ENCODE measurements at places on chromosomes 12 and 14.

GRCh38 chr12:96020314-96021003 lies 14.9 kb downstream of the LTA4H start:
- no peak for DNase-seq

DNA sequence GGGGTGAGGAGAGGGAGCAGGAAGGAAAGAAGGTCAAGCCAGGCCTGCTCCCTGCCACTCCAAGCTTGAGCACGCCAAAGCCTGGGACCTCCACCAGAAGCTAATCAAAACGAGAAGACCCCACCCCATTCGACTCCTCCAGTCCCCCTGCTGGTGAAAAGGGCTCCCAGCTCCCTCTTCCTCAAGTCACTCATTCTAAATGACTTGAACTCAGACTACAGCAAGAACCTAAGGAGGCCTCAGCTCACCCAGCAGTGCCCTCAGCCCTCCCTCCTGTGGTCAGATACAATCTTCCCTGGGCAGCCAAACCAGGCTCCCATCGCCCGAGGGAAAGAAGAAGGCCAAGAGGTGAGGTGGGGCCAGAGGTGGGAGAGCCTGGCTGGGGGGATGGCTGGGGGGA lies 17.4 kb downstream of the HDAC7 start:
- no peak for DNase-seq

DNA sequence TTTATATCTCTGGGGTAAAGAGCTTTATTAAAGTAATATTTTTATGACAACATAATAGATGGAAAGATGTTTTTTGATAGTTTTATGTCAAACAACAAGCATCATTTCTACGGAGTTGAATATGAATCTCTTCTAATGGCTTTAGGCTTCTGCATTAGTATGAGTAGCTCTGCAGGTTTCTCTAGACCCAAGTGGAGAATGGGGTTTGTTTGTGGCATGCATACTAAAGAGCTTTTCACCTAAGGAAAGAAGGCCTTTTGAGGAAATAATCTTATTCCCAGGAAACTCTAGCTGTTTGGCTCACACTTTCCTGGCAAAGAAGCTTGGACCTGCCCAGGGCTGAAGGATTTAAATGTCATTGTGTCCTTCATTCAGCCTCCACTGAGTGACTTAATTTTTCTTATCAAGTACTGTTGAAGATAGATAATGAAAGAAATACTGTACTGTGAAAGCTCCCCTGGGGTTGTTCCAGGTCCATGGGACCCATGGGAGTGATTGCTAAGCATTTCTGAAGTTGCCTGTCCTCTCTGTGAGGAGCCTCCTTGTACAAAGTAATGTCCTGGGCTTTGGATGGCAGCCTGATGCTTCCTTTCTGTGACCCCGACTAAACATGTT lies 469.3 kb downstream of the LRIG3 start:
- no peak for DNase-seq

- DNase-seq: no peak
Observed at GRCh38 chr12:4301932-4302501, 19.0 kb upstream of the TIGAR start.

DNA sequence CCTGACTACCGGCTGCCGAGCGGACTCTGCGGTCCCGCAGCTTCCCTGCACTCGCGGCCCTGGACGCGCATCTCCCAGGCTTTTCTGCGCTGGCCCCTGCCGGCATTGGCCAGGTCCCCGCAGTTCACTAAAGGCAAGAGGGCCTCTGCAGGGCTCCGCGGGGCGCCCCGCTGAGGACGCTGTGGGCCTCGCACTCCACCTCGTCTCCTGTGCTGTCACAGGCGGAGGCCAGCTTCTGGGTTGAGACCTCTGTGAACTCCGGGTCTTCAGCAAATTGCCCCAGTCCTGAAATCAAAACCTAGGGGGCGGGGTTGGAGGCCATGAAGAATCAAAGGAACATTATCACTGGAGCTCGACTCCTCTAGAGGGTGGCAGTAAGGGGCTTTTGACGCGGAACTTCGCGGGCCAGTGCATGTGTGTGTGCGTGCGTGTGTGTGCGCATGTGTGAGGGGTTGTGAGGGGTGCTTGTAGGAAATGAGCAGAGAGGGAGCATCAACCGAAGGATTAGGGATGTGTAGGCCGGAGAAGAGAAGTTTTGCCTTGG lies 68.5 kb upstream of the CAPRIN2 start:
- peak; percentile 45 for DNase-seq

GRCh38 chr14:29521526-29522137 lies 406.0 kb downstream of the PRKD1 start:
- no peak for DNase-seq

GRCh38 chr12:54526812-54527630 lies 22.4 kb upstream of the PDE1B start:
- no peak for DNase-seq

DNA sequence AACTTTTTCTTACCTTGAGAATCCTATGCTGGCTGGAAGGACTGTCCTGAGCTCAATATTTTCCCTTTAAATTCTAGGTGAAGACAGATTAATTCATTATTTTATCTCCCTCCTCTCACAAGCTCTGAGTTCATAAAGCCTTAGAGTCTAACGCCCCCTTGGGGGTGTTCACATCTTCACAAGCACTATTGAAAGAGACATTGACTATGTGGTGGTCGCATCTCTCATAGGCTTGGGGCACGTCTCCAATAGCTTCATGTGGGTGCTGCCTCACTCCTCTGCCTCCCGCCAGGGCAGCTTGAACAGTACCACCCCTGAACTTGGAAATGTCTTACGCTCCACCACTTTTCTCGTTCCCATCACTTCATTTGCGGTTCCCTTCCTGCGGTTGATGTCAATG lies 106.2 kb downstream of the UNC79 start:
- no peak for DNase-seq

DNA sequence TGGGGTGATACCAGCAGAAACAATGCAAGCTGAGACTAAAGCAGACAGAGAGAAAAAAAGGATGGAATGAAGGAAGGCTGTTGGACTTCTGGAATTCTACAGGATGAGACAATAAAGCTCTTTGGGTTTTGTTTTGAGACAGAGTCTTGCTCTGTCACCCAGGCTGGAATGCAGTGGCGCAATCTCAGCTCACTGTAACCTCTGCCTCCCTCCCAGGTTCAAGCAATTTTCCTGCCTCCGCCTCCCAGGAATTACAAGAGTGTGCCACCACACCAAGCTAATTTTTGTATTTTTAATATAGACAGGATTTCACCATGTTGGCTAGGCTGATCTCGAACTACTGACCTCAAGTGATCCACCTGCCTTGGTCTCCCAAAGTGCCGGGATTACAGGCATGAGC lies 115.4 kb downstream of the EXOC5 start:
- no peak for DNase-seq

DNA sequence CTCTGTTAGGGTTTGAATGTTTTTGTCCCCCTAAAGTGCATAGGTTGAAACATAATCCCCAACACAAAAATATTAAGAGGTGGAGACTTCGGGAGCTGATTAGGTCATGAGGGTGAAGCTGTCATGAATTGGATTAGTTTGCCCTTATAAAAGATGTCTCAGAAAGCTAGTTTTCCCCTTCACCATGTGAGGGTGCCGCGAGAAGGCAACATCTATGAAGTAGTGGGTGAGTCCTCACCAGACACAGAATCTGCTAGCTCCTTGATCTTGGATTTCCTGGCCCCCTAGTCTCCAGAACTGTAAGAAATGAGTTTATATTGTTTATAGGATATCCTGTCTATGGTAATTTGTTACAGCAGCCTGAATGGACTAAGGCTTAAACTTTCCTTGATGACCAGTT lies 301.5 kb upstream of the ATP2B1 start:
- no peak for DNase-seq

GRCh38 chr14:73953731-73954130 lies 3.6 kb downstream of the COQ6 start:
- DNase-seq: no peak

DNA sequence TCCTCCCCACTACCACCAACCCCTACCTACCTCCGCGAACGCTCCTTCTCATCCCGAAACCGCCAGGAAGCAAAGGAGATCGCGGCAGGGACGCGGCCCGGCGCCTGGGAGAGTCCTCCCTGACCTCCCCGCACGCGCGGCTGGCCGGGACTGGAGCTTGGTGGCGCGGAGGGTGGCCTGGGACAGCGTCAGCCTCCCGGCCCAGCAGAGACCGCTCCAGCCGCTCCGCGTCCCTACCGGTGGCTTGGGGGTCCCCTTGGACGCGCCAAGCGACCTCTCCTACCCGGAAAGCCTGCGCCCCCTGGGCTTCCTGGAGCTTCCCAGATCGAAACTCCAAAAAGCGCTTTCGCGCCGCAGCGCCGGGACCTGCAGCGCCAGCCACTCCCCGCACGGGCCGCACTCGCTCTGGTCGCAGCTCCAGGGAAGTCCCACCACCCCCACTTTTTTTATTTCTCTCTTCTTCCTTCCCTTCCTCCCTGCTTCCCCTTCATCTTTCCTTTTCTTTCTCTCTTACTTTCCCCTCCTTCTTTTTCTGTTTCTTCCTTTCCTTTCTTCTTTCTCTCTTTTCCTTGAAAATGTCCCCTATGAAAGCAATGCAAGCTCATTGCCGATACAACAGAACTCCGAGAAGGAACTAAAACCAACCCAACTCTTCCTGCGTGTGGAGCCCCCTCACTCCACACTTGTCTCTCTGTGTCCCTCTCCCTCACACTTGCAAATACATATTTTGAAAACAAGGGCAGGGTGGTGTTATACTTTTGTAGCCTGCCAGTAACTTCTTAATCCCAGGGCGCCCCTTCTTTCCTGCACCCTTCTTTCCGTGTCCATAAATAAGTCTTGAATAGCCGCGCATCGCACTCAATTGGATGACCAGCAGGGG lies 3.8 kb downstream of the DIO3 start:
- no peak for DNase-seq

DNA sequence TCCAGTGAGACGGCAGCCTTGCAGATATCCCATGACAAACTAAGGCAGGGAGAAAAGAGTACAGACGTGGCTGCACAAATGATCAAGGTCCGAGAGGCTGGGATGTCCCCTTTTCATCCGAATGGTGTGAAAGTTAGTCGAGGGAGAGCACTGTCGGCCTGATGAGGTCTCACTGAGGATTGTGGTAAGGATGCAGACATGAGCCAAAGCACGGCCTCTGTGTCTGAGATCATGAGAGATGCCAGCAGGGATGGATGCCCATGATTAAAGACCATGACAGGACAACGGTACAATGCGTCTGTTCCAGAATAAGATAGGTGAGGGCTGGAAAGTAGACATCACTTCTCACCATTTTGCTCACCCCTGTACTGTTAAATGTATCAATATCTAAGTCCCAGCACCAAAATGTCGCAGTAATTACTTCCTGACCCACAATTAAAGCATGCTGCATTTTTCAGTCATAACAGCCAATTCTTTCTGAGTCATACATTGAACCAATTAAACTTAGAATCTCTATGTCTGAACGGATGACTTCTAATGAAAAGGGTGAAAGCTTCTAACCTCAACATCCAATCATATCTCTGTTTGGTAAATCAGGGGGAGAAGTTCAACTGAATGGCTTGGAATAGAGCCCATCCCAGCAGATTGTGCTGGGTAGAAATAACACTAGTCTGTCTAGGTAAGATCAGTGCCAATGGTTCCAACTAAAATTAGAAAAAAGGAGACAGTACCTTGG lies 249.6 kb upstream of the SOX5 start:
- DNase-seq: no peak

- DNase-seq: peak; percentile 82
Observed at GRCh38 chr12:108633534-108634248, at the start of gene SELPLG. SELPLG (minus strand) TSS chr12:108633894; CDS start chr12:108624307, 9,587 bp downstream.

DNA sequence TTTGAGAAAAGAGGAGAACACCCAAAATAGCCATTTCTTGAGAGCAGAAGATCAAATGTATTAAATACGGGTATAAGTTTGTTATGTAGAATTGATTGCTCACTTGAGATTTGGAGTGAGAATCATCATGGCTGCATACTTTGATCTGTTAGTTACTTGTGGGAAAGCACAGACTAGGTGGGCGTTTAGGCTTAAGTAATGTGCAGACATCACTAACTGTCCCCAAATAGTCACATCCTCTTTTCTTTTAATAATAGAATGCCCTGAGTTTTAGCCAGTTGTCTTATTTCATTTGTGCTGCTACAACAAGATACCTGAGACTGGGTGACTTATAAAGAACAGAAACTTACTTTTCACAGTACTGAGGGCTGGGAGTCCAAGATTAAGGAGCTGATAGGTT lies 14.3 kb upstream of the GTF2A1 start:
- DNase-seq: peak; percentile 76

DNA sequence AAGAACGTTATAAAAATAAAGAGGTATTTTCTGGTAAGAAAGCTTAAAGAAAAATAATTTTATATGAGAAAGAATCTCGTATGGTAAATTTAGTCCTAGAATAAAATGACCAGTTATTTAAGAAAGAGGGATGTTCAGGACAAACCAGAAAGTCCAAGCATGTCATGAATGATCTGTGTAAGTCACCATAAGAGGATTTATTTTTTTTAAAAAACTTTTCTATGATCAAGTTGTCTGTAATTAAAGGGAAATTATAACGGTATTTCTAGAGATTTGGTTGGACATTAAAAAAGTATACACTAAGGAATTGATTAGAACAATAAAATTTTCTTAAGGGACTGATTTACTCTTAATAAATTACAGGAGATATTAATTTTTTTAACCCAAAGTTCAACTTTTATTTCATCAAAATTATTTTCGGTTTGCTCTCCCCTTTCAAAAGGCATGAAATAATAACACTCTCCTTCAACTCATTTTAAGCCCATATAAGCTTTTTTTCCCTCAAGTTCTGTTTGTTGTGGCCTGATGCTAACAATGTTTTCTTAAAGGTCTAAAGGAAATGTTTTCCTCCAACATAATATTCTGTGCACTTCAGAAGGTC lies 49.9 kb upstream of the CPSF6 start:
- no peak for DNase-seq
